Activated T-cell treated with anti-CD3 and anti-CD28 coated beads for 4 hours (primary cell): ENCODE measurements at places on chromosomes 2 and 18.

DNA sequence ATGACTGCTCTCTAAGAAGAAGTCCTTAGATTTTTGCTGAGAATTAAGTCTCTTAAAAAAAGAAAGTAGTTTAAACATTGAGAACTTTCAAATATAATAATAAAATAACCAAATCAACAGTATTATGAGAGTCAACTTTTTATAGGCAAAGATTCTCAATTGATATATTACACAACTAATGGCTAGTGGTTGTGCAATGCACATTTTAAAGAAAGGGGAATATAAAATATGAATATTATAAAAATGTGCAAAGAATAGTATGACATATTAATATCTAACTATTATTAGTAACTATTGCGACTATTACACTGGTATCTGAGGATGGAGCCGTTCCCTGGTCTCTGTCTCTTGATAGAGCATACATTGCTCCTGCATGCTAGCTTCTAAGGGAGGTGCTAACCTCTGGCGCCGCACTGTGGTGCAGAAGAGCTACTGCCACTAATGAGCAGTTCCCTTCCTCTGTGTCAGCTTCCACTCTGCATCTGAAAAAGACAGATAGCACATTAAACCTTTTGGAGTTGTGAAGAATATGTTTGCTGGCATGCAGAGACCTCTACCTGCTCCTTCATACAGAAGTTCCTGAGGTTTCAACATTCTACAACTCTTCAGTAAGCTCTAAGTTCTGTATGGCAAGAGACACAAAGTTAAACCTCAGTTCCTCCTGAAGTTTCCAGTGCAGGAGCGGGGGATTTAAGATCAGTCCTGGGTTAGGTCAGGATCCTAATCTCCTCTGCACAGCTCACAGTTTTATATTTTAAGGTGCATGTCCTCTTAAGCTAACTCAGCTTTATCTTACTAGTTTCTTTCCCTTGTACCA, 3.5 kb upstream of the SLC9A2 start:
- DNase-seq = no peak

GRCh38 chr2:157473581-157473980, 29.7 kb upstream of the CYTIP start:
- DNase-seq = no peak

GRCh38 chr2:116833052-116833451, 981.4 kb upstream of the DDX18 start:
- DNase-seq = no peak

GRCh38 chr18:61337527-61337926, 4.3 kb downstream of the CDH20 start:
- no peak for DNase-seq

GRCh38 chr2:10764896-10765295, 43.5 kb downstream of the ATP6V1C2 start:
- DNase-seq = no peak

DNA sequence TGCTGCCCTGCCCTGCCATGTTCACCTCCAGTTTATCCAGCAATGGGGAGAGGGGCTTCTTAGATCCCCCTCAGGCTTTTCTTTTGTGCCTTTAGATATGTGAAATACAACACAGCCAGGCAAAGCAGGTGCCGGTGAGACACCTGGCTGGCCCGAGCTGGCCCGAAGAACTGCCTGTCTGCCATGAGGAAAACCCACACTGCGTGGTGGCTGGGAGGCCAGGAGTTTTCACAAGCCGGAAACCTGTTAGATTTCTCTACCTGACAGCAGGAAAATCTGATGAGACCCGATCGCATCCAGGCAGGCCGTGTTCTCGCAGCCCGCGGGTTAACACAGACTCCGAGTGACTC, 5.7 kb upstream of the GAL3ST2 start:
- DNase-seq = no peak

- DNase-seq = no peak
Measured at GRCh38 chr2:9802576-9802993, 40.7 kb upstream of the TAF1B start.

DNA sequence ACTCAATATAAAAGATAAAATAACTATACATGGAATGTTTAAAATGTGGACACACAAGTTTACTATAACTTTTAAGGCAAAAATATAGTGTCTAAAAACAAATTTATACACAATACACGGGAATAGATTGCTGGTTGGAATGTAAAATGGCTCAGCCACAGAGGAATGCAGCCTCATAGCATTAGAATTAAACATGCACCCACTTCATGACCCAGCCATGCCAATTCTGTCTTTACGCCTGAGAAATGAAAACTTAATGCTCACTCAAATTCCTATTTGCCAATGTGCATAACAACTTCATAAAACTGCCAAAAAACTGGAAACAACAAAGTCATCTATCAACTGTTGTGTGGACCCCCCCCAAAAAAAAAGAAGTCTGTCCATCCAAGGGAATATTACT, 1006.6 kb upstream of the POU3F3 start:
- no peak for DNase-seq

DNA sequence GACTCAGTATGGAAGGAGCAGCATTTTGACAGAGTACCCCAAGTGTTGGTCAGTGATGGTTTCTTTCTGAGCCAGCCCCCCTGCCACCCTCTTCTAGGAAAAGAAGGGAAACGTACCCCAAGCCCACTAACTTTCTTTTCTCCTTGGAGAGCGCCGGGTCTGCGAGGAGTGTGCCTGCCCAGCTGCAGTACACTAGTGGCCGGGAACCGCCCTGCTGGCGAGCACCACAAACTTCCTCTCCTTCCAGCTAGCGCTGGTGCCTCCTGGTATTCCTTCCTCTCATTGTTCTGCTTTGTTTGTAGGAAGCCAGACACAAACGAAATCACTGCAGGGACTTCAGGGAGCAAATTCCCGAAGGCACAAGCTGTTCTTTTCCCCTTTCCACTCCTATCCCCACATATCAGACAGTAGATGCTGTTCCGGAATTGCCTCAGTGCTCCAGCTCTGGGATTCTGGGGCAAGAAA, 1.8 kb downstream of the CCDC85A start:
- no peak for DNase-seq

GRCh38 chr2:1731963-1732768, 12.1 kb downstream of the PXDN start:
- DNase-seq = no peak

- no peak for DNase-seq
Measured at GRCh38 chr18:35807811-35808335, 164.6 kb upstream of the RMP24 start.

DNA sequence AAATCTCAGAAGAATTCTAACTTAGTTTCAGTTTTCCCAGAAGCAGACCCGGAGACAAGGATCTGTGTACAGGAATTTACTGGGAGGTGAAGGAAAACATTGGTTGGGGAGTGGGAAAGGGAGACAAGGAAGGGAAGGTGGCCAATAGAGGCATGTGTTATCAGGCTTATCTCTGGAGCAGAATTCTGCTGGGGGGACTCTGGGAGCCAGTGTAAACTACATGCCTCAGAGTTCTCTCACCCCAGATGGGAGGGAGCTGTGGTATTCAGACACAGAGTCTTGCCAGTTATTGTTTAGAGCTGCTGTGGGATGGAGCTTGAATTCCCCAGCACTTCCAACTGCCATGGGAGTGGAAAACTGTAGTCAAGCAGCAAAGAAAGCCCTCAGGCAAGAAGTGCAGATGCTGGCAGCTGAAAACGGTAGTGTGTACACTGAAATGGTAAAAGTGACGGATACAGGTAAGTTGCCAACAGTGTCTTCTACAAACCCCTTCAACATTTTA, 19.0 kb downstream of the DNPEP start:
- DNase-seq = no peak

- DNase-seq = no peak
Measured at GRCh38 chr18:11899063-11899462, 9.1 kb downstream of the MPPE1 start.

- no peak for DNase-seq
Measured at GRCh38 chr2:47076586-47077441, 78.3 kb downstream of the STPG4 start.

DNA sequence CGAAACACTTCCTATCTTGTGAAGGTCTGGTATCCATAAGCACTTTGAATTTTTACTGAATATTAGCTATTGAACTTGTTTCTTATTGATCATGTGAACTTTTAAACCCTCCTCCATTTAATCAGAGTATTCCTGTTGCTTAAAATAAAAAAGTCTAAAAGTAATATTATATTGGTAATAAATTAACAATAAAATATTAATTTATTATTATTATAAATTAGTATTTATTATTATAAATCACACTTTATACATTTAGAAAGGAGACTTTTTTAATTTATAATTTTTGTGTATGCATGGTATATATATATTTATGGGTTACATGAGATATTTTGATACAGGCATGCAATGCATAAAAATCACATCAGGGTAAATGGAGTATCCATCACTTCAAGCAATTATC, 295.4 kb upstream of the NETO1 start:
- no peak for DNase-seq

GRCh38 chr2:135320465-135321355, 210.3 kb downstream of the ZRANB3 start:
- DNase-seq = no peak

- no peak for DNase-seq
Measured at GRCh38 chr18:73879766-73880165, 267.9 kb downstream of the FBXO15 start.

DNA sequence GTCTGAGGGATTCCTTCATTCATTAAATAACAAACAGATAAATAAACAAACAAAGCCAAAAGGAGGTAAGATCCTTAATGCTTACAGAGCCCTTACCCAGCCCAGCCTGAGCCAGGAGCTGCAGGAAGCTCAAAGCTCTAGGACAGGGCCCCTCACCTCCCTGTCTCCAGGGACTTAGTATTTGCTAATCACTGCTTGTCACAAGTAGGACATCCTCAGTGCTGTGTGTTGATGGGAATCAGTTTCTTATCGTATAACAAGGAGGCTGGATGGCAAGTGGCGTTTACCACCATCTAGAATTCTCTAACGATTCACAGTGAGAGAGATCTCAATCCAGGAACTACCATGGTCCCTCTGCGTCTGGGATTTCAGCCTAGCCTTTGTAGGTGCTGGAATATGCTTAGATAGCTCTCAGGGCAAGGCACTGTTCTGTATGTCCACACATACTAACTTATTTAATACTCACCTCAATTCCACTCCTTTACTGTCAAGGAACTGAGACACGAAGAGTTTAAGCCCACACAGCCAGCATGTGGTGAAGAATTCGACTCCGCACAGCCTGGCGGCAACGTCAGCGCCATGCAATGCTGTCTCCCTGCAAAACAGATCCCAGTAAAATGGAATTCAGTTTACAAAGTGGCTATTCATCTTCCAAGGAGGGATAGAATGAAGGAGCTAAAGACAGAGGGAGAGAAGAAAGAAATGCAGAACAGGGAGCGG, 164.8 kb downstream of the MYCN start:
- DNase-seq = no peak

GRCh38 chr2:211692689-211693088, 845.9 kb downstream of the ERBB4 start:
- no peak for DNase-seq

- DNase-seq = no peak
Measured at GRCh38 chr2:3547915-3548314, 10.2 kb downstream of the RNASEH1 start.

GRCh38 chr2:24101992-24102391, 17.4 kb upstream of the TP53I3 start:
- DNase-seq = no peak

DNA sequence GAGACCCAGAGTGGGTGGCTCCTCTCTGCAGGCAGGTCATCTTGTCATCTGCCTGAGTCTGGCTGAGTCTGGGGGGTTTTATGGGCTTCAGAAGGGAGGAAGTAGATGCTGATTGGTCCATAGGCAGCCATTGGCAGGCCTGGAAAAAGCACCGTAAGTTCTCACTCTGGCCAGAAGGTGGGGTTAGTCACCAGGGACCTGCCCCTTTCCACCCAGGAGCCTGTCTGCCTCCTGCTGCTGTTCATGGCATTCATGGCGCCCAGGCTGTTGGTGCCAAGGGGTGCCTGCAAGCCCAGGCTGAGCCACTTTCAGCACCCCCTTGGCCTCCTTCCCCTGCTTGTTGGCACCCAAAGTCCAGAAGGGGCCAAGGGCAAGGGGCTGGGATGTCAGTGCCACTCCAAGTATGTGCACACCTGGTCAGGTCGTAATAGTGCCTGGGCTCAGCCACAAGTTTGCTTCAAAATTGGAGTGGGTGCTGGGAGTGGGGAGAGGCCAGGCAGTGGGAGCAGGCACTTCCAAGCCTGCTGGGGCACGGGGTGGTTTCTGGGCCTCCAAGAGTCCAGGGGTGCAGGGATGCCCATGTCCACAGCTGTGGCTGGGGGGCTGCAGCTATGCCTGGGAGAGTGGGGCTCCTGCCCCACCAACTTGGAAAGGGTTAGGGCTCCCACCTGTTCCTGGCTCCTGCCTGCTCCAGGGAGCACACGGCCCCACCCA, 178.1 kb downstream of the FAM210A start:
- DNase-seq = no peak

- DNase-seq = no peak
Measured at GRCh38 chr2:234395891-234396420, 100.9 kb downstream of the ARL4C start.

DNA sequence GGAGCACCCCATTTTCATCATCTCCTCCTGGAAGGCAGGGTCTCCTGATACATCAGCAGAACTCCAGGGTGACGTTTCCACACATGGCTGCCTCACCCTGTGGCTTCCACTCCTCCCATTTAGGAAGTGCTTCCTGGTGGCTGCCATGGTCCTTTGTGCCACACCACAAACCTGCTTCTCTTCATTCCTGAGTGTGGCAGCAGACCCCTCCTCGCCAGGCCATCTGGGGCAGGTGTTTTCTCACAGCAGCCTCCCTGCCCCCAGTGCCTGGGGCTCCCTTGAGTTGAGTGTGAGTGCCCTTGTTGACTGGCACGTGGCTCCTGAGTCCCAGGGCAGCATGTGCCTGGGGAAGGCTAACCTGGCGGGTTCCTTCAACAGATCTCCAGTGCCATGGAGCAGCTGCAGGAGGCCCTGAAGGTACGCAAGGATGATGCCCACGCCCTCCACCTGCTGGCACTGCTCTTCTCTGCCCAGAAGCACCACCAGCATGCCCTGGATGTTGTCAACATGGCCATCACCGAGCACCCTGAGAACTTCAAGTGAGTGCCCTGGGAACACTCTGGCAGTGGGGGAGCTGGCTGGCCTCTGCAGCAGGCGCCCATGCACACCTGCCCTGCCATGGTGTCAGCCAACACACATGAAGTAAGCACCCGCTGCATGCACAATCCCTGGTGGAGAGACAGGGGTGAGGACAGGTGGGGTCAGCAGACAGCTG, 113.4 kb upstream of the MCFD2 start:
- no peak for DNase-seq

GRCh38 chr2:80573950-80574349, 269.4 kb upstream of the LRRTM1 start:
- DNase-seq = no peak

DNA sequence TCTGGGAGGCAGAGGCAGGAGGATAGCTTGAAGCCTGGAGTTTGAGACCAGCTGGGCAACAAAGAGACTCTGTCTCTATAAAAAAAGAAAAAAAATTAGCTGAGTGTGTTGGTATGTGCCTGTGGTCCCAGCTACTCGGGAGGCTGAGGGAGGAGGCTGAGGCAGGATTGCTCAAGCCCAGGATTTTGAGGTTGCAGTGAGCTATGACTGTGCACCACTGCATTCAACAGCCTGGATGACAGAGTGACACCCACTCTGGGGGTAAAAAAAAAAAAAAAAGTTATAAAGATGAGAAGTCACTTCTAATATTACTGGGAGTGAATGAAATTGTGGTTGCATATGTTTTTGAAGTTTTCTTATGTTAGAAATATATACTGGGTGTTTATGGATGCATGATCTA, 71.6 kb downstream of the C2orf74 start:
- DNase-seq = no peak

- no peak for DNase-seq
Measured at GRCh38 chr2:38056216-38056615, 19.7 kb downstream of the CYP1B1 start.

- no peak for DNase-seq
Measured at GRCh38 chr2:176092270-176093144, at the start of gene HOXD13. TSS of gene HOXD13 (plus strand) at chr2:176092721. CDS start at chr2:176092891, 170 bp downstream.
